Stimulated activated CD8-positive, alpha-beta memory T cell treated with anti-CD3 and anti-CD28 coated beads, Interleukin-7, amount 100 ng/mL, for 1 hour (primary cell): ENCODE measurements at places on chromosomes 4 and X.

GRCh38 chr4:54197926-54198325 is 31.2 kb upstream of the PDGFRA start:
- DNase-seq: no peak

GRCh38 chrX:138946926-138947325 is 235.4 kb upstream of the FGF13 start:
- no peak for DNase-seq

GRCh38 chr4:3210467-3210866 is 38.5 kb upstream of the MSANTD1 start:
- no peak for DNase-seq

DNA sequence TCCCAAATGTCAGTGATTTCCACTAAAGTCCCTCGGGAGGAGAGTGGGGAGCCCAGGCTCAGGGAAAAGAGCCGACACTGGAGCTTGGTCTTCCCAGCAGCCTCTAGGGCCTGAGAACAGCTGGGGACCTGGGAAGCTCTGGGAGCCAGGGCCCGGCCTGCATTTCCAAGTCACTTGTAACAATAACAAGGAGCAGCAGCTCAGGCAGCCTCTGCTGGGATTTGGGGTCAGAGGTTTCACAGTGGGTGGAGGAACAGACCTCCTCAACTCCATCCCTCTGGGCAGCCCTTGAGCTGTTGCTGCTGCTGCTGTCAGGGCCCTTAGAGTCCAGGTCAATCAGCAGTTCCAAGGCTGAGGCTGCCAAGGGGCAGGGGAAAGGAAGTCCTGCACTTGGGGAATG is 11.1 kb downstream of the STARD8 start:
- DNase-seq: no peak

DNA sequence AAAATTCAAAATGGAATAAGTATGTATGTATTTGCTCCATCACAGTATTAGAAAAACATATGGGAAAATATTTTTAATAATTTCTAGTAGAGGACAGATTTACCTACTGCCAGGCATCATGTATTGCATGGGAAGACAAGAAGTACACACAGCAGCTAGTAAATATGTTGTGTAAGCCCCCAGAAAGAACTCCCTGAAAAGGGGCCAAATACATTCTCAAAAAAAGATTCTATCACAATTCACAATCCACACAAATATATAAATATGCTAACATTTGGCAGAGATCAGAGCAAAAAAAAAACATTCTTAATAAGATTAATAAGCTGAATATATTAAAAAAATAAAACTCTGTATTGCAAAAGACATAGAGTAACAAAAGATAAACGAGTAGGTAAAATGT is 28.0 kb downstream of the SLC10A6 start:
- no peak for DNase-seq

DNA sequence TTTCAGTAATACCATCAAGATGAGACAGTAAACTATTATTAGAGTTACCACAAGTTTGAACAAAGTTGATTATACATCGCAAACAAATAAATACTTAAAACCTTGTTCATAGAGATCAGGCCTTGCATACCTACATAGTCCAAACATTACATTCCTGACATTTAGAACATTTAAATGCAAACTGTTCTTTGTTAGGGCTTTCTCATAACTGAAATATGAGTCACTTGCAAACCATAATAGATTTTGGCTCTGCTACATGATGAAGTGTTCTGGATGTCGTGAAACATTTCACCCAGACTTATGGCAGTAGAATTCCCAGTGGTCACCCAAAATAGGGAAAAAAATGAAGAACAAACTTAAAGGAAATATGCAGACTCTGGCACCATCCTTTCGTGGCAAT is 75.0 kb downstream of the FAT4 start:
- DNase-seq: no peak

DNA sequence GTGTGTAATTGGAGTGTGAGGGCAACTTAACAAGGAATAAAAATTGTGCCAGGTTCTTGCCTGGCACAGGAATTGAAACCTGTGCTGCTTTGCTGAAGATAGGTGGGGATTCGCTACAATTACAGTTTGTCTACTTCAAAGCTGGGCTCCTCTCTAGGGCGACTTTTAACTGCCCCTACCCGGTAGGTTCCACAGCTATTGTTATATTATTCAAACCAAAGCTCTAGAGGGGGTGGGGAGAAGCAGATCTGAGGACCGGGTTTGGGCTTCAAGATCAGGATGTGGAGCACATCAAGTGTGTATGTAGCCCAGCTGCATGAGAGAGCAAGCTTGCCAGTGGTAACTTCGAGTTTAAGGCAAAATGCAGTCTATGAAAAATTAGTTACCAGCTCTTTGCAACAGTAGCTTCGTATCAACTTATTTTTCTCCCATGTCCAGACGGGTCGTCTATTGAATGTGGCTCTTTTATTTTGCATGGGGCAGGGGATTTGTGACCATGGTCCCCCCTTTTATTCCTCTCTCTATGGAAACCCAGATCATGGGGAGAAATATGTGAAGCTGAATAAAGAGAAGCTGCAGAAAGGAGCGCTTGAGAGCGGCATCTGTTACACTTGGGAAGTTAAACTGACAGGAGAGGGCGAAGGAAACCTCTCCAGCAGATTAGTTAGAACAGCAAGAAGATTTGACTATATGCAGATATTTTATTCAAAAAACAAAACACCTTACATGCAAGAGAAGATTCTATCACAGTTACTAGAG is 3.2 kb upstream of the POU3F4 start:
- no peak for DNase-seq

GRCh38 chr4:91233164-91233563 is 1070.6 kb upstream of the GRID2 start:
- DNase-seq: no peak

GRCh38 chr4:153486281-153487151 is 20.4 kb downstream of the TMEM131L start:
- no peak for DNase-seq

DNA sequence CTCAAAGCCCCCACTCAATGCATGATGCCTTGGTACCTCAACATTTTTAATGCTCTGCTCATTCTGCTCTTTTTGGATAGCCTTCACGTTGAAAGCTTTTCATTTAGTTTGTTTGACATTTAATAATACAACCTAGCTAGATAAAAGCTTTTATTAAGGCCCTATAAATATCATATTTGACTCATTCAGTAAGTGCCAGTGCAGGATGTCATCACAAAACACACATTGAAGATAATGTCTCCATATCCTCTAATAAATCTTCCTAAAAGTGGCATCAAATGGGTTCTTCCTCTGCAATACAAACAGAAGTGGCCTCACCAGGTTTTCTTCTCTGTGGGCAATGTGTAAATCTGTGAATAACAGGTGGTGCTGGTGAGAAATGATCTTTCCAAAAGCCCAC is 12.0 kb upstream of the PCYT1B start:
- DNase-seq: no peak

DNA sequence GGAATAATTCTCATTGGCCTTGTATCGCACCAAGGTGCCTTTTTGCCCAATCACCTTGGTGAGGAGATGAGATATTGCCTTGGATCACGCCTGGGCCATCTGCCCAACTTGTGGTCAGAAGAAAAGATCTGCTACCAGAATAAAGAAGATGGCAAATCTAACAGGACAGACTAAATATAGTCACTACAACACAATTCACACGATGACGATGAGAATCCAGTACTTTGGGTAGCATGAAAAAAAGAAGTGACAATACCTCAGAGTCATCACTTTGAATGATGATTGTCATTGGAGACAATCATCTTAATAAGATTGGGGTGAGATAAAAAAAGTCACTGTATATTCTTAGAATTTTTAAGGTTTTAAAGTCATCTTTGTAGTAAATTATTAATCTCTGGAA is 7.3 kb upstream of the MSL3 start:
- DNase-seq: no peak

DNA sequence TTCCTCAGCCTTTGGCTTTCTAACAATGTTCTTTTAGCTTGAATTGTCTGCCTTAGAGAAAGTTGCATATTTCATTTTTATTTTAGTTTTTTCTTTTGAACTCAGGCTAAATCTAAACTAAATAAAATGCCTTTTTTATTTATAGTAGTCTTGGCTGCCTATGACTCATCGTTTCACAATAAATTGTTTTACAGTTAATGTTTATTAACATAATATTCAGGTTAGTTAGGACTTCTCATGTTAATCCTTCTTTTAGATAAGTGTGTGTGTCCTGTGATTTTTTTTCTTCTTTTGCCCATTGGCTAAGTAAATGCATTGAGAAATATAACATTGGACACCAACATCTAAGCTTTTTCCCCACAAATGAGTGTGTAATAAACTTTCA is 1.6 kb downstream of the RP2 start:
- DNase-seq: no peak

GRCh38 chr4:38567457-38567856 is 96.5 kb upstream of the KLF3 start:
- DNase-seq: no peak

GRCh38 chr4:155914782-155915181 is 11.3 kb downstream of the TDO2 start:
- no peak for DNase-seq

- no peak for DNase-seq
These were observed 1.8 kb downstream of the SLC38A5 start for GRCh38 chrX:48468247-48468671.

DNA sequence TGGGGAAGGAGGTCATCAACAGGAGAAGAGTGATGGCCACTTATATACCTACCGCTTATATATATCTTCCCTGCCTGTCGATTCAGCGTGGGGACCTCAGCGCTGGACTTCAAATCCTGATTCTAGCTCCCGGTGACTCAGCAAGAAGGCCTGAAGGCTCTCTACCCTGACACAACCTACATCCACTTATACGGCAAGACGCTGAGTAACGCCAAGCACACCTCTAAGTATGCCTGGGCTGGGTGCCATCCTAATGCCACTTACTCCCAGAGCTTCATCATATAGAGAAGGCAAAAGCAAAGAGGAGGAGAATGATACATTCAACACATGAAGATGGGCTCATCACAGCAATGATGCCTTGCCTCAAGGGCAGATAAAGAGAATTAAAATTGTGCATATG is 198.3 kb downstream of the CHIC2 start:
- DNase-seq: no peak

- DNase-seq: no peak
These were observed 13.4 kb upstream of the SNX12 start for GRCh38 chrX:71081330-71082123.

- DNase-seq: no peak
These were observed 86.2 kb downstream of the SLC39A8 start for GRCh38 chr4:102259081-102259480.

DNA sequence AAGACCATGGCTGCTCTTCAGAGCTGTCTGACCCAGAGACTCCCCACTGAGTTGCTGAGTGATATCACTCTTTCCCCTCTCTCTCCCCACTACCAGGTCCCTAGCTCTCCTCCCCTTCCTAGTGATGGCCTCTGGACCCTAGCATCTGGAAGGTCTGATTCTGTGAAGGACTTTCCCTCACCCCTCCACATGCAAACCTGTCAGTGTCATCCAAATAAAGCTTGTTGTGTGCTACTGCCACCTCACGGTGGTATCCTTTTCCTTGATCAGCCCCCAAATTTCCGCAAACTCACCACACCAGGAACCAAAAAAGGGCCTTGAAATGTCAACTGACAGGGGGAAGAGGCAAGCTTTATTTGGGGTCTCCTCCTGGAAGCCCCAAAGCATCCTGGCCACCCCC is 500.2 kb downstream of the IDS start:
- no peak for DNase-seq

GRCh38 chr4:153117554-153117953 is 86.7 kb upstream of the TRIM2 start:
- DNase-seq: no peak

DNA sequence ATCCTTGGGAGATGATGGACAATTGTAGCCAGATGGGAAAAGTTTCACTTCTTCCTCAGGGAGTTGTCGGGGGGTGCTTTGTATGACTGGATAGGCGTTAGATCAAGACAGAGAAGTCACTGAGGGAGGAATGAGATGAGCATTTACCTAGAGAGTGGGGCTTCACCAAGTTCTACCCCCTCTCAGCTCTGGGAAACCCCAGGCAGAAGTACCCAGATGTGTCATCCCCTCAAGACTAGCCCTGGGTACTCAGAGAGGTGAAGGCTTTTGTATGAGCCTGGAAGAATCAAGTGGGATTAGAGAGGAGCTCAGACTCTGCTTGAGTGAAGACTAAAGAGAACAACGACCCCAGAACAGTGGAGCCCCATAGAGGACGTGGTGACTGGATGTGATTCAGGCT is 1.9 kb downstream of the MAGEB1 start:
- DNase-seq: no peak
